RWPE2 (cell line): ENCODE measurements at places on chromosomes 6 and 20.
A peak's percentile ranks its signal among the peaks of the same experiment; 100 is the strongest.

DNA sequence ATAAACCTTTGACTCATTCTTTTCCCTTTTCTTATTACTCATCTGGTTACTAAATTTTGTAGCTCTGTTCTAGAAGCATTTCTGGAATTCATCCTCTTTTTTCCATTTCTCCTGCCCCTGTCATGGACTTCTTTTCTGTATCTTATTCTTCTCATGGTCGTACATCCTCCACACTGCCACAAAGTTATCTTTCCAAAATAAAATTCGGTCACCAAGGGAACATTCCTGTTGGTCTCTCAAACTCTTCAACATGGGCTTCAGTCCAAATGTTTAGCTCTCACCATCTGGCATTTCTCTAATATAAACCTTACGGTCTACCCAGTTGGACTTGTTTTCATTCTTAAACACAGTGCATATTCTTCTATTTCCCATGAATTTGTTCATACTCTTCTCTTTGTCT lies 428.8 kb upstream of the ID4 start:
- DNase-seq = no peak

DNA sequence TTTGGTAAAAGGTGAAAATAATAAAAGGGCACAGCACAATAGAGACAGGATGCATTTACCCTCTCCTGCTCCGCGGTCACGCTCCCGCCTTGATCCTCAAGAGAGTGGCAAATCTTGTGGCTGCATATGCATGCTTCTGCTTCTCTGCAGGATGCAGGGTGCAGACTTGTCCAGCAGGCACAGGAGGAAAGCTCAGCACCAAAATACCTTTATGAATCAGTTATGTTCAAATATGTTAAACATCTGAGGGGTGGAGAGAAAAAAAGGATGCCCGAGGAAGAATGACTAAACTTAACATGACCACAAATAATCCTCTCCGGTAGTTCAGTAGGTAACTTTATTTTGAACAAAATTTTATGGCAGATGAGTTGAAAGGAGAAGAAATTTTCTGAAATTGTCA lies 366.1 kb upstream of the SOX4 start:
- DNase-seq = peak; percentile 69

- no peak for DNase-seq
Measured at GRCh38 chr6:105121981-105122380, 57.8 kb downstream of the POPDC3 start.

DNA sequence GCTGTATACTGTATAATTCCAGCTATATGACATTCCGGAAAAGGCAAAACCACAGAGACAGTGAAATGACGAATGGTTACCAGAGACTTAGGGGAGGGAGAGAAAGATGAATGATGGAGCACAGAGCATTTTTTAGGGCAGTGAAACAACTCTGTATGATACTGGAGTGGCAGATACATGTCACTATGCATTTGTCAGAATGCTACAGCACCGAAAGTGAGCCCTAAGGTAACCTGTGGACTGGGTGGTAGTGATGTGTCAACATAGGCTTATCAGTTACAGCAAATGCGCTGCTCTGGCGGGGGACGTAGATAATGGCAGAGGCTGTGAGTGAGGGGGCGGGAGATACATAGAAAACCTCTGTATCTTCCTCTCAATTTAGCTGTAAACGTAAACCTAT lies 201.3 kb upstream of the SSTR4 start:
- DNase-seq = no peak
